ENCODE measurements at places on chromosomes 2 and 18.

DNA sequence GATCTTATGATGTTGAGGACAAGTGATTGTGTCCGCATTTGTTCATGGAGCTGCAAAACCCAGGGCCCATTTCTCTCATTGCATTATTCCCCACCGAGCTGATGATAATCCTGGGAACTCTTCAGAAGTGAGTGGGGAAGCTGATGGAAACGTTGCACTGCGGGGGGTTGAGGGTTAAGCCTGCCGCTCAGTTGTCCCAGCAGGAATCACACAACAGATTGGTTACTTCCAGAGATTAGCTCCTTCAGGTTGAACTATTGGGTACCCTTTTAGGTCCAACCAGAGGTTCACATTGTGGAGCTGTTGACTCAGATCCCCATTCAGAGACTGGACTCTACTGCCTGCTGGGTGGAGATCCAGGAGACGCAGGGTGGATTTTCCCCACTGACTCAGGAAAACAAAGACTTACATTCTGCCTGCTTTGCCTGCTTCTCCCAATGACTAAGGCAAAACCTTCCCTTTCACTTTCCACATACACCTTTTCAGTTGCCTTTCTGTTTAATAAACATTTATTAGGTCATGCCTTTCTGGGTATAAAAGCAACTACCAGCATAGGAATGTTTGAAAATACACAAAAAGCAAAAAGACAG lies 286.4 kb downstream of the TXNL1 start:
- DNase-seq: no peak

GRCh38 chr18:495017-495416 lies 5.5 kb downstream of the COLEC12 start:
- no peak for DNase-seq

- DNase-seq: no peak
Measured at GRCh38 chr2:65053199-65053598, 3.0 kb upstream of the CEP68 start.

- DNase-seq: no peak
Measured at GRCh38 chr2:144382849-144383248, 137.1 kb downstream of the ZEB2 start.

GRCh38 chr18:34281290-34281689 lies 56.6 kb upstream of the NOL4 start:
- no peak for DNase-seq

DNA sequence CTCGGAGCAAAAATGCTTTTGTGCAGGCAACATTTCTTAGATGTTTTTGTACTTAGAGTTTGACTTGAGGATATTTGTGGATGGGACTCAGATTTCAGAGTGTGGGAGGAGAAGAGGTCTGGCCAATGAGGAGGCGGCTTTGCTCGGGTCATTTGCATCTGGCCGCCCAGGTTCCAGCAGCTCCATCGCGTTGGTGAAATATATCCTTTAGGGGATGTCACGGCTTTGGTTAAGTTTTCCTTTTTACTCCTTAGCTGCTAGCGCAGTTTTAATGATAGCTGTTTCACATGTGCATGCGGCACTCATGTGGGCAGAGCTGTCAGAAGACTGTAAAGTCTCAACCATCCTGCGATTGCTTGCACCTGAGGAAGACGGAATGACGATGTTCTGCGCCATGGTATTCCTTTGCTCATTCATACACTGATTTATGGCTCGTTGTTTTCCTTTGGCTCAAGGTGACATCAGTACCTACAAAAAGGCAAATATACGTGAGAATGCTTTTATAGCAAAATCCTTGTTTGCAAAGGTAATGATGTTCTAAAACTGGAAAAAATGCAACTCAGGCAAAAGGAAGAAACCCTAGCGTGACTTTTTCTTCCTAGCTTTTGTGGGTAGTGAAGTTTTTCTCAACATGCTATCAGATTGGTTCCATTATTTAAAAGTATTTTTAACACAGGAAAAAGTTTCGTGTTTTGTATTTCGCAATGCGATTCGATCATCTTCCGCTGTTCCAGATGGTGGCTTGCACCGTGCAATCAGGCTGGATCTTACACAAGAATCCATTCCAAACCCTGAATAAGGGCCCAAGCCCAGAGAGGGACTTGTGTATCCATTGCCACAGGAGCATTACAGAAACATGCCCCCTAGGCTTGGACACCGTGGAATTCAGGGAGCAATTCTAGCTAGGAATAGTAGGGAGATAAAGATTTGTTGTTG lies 70.5 kb upstream of the ZNF516 start:
- peak; percentile 49 for DNase-seq

DNA sequence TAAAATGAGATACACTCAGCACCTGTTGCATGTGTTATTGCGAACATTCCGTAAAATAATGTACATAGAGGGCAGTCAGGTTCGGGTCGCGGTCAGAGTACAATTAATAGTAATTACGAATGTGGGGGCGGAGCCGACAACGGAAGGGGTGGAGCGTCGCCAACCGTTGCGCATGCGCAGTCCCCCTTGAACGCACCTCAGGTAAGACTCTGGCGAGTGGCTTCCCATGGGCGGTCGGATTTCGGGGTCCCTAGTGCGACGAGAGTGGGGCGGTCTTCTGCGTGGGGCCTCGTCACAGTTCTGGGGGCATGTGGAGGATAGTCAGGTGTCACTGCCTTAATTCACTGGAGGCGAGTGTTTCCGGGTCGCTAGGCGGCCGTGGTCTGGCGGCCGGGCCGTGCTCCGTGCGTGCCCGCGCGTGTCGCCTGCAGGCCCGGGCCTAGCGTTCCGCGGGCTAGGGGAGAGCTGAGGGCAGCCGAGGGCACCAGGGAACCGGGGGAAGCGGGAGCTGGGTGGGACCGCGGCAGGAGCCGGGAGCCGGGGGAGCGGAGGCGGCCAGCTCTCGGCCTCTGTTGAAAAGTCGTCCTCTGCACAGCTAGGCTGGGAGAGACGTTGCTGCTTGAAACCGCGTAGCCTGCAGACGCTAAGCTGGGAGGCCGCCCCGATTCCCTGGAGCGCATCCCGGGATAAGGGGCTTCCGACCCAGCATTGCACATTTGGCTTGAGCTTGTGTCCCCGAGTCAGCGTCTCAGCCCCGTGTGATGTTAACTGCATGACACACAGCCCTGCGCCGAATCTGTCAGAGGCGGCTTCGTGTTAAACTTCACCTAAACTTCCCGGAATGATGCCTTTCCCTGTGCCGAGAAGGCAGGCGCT lies at the start of gene CEBPZOS:
Gene CEBPZOS, plus strand, starts transcription at position 177 of the 876 bp plus-strand sequence. CDS start 3,209 bp downstream, outside the sequence.
- DNase-seq: peak; percentile 89

- DNase-seq: peak; percentile 75
Measured at GRCh38 chr18:74994502-74995418, 214.2 kb downstream of the PTGR3 start.

GRCh38 chr18:41993151-41993550 lies 38.1 kb downstream of the PIK3C3 start:
- DNase-seq: no peak

DNA sequence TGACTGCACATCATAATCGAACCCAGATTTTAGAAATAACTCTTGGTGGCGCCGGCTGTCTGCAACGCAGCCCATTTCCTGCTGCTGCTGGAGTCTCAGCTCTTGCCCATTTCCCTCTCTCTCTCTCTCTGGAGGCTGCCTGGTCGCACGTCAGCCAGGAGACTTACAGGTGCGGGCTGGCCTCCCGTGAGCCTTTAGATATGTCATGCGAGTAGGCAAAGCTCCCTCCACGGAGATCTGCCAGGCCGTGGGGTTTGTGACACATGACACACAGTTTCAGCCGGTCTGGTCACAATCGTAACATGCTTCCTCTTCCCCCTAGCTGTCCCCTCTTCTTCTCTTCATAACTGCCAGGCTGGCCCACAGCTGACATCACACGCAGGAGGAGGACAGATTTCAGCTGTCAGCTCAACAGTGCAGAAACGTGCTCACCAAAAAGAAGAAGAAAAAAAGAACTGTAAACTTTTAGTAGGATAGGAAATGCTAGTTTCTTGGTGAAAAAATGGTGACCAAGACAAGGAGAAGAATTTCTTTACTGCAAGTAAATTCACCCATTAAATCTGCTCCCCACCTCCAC lies 489.3 kb downstream of the ZNF516 start:
- no peak for DNase-seq

DNA sequence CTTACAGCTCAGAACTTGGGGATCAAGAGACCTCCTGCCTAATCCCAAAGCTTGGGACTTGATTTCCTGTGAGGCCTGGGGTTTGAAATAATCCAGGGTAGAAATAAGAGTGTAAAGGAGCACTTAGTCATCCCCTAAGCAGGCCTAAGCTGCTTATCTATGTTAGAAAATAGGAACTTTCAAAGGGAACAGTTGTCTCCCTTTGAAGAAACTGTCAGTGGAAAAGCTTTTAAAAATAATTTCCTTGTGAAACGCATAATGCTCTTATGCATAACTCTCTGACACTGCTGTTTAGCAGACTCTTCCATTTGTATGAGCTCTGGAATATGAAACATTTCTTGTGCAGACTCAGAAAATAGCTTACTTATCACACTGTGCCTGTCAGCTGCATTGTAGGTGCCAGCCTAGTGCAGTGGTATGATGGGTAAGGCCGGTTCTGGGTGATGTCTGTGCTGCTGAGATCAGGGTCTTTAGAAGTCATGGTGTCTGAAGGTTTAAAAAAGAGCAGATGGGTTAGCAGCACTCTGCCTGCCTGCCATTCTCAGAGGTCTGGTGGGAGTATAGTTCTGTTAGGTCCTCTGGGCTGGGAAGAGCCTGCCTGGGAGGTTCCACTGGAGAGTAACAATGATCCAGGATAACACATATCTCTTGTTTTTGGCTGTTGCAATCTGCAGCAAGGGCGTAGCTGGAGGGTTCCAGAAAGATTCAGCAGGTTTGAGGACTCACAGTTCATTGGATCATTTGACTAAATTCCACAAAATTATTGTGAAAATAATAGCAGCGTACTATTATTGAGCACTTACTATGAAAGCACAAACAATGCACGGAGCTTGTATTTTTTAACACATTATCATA lies 283.2 kb upstream of the MEX3C start:
- no peak for DNase-seq

DNA sequence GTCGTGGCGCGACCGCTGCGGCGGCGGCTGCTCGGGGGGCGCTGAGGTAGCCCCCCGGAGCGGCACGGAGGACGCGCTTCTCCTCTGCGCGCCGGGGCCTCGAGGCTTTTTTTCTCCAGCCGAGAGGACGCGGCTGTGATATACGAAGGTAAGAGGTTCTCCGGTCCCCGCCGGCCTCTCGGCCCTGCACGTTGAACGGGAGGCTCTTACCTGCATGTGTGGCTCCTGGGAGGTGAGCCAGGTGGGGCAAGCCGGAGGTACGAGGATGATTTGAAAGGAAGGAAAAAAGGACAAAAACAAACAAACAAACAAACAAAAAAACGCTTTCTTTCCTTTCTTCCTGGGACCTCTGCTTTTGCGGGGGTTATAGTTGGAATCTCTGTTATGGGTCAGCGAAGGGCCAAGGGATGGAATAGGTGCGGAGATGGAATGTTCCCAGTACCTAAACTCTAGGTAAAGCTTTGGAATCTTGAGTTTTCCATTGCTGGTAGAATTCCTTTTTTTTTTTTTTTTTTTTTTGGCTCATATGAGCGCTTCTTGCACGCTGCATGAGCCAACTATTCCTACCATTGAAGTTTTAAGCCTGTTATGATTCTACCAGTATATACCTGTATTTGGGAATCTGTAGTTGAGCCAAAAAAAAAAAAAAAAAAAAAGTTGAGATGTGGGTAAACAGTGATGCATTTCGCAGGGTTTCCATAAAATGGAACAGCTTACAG lies 674 bp downstream of the PTPN4 start:
- no peak for DNase-seq

GRCh38 chr18:62321201-62321600 lies 3.9 kb upstream of the TNFRSF11A start:
- no peak for DNase-seq
